ENCODE measurements at places on chromosomes 12 and 14.
A peak's percentile ranks its signal among the peaks of the same experiment; 100 is the strongest.

DNA sequence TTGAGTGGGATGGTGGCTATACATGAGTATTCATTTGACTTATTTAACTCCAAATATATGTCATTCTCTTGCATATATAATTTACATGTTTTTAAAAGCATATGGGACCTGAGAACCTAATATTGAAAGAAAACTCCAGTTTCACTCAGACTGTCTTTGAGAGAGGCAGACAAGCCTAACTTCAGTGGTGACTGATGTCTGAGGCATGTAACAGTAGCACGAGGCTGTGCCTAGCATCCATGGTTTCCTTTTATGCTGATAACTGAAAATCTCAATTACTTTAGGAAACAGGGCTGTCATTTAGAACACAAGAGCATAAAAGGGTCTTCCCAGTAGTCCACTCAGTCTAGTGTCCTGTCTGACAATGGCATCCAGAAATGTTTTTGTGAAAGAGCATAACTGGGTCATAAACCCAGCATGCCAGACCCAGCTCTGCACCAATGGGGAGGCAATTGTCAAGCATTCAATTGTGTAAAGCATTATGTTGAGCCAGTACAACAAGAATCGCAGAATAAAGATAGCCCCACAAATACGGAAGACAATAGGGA, 24.3 kb downstream of the MAPK1IP1L start:
- DNase-seq, result no peak

DNA sequence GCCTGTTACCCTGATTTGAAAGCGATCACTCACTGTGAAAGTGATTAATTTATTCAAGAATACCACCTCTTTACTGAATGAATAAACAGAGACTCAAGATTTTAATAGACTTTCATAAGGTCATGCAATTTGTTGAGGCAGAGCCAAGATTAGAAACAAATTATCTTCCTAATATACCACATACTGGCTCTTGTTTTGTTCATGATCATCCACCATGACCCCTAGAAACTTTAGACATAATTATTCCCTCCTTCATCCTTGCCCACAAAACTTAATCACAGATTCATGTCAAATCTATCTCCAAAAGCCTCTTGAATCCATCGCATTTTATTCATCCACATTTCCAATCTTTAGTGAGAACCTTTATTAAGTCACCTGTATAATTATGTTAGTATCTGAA, 152.3 kb downstream of the ATXN7L3B start:
- DNase-seq, result no peak

- no peak for DNase-seq
Observed at GRCh38 chr14:68589447-68590200, 203.2 kb downstream of the ZFP36L1 start.

- DNase-seq, result no peak
Observed at GRCh38 chr14:55814873-55815272, 234.9 kb downstream of the KTN1 start.

GRCh38 chr14:103292426-103293374, 41.3 kb upstream of the EIF5 start:
- peak; percentile 85 for DNase-seq

DNA sequence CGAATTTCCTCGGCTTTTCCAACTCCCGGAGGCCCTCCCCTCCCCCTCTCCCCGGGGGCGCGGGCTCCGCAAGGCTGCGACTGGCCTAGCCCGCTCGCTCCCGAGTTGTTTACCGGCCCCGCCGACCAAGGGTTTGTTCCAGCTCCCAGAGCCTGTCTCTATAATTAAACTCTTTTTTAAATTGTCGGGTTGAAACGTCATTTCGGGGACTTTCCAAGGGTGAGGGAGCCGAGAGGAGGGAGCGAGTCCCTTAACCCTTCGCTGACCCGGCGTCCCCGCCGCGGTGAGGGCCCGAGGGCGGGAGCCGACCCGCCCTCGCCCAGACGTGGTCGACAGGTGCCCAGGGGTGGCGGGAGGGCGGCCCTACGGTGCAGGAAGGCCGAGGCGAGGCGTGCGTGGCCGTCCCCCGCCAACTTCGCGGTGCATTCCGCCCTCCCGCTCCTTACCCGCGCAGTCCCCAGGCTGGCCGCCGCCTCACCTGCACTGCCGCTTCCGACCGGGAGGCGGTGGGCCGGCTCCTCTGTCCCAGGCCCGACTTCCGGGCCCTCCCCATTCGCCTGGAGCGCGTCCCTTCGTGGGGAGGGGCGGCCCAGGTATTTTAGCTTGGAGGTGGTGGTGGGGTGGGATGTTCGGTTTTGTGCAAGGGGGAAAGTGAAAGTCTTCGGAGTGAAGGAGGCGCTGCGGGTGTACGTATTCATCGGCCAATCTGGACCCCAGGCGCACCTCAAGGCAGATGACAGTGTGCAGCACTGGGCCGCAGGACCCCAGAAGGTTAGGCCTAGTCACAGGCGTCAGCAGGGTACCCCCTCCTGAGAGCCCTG, 2.9 kb upstream of the ZFP36L1 start:
- DNase-seq, result peak; percentile 88

DNA sequence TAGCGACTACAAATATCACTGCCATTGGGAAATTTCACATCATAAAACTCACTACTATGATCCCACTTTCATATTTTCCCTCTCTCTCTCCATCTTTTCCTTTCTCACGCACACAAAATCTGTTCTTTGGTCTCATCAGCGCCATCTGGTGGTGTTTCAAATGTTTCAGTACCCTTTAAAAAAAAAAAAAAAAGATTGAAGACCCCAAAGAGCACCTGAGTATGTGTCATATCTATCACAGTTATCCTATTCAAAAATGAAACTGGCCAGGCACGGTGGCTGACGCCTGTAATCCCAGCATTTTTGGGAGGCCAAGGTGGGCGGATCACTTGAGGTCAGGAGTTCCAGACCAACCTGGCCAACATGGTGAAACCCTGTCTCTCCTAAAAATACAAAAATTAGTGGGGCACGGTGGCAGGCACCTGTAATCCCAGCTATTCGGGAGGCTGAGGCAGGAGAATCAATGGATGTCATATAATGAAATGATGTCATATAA, 72.4 kb downstream of the TTC9 start:
- peak; percentile 44 for DNase-seq

DNA sequence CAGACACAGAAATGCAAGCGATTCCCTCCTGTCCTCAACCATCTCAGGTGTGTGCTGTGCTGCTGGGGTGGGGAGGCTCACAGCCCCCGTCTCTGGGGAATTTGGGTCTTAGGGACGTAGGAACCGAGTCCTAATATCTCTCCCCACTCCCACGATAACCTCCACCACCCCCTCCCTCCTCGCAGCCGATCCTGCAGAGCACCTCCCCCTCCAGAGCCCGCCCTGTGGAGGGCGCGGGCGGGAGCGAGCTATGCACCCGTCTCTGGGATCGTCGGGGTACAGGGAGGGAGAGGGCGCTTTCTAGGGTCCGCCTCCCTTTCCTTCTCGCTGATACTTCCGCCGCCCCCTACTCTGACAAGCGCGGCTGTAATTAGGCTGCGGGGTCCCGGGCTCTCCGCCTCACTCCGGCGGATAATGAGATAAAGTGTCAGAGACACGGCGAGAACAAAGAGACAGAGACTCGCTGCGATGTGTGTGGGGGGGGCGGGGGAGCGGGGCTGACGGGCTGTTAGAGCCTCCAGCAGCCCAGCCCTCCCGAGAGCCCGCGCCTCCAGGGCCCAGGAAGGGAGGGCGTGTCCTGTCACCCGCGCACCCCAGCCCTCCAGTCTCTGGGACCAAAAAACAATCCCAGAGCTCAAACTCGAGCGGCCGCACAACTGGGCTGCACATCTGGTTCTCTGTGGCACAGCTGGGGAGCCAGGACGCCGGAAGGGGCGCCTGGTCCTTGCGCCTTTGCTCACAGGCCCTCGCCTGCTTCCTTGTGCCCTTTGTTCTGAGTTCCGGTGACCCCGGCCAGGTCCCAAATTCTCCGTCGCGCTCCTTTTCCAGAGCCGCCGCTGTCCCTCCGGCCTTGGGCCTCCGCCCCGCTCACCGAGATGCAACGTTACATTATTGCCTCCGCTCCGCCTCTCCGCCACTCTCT, 8.7 kb downstream of the SHMT2 start:
- DNase-seq, result peak; percentile 56

DNA sequence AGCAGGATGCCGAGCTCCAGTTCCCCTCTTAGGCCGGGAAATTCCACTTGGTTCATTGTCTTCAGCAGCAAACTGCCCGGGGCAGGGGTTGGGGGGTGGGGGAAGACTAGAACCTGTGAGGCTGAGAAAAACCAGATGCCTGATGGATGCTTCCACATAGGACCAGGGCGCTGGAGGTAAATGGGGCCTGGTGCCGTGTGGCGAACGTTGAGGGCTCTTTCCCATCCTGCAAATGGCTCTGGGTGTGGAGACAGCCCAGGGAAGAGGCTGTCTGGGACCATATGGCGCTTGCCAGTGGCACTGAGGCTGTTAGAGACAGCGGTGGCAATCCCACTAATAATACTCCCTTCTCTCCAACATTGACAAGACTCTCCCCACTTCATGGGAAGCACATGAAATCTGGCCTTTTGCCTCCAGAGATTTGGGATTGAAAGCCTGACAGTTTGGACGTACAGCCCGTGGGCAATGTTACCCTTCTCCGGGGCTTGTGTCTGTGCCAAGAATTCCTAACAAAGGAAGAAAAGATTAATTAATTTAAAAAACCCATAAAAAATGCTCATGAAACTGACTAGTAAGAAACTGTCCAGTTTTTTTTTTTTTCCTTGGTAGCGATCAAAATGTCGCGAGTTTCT, 44.5 kb downstream of the MAP1LC3B2 start:
- DNase-seq, result no peak

DNA sequence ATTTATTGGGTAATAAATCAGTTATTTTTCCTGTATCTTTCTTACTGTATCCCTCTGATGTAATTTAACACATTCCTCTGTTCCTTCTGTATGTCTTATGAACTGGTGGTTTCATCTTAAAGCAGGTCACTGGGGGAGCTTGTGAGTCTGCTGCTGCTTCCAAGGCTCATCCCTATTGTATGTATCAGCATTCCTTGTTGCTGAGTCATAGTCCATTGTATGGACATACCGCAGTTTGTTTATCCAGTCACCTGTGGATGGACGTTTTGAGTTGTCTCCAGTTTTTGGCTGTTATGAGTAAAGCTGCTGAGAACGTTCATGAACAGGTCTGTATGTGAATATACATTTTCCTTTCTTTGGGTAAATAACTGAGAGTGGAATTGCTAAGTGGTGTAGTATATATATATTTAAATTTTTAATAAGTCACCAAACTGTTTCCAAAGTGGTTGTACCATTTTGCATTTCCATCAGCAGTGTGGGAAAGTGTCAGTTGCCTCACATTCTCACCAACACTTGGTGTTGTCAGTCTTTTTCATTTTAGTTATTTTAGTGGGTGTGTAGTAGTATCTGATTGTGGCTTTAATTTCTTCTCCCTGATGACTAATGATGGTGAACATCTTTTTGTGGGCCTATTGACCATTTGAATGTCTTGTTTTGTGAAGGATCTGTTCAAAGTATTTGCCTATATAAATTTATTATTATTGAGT, 82.7 kb downstream of the BEGAIN start:
- no peak for DNase-seq

DNA sequence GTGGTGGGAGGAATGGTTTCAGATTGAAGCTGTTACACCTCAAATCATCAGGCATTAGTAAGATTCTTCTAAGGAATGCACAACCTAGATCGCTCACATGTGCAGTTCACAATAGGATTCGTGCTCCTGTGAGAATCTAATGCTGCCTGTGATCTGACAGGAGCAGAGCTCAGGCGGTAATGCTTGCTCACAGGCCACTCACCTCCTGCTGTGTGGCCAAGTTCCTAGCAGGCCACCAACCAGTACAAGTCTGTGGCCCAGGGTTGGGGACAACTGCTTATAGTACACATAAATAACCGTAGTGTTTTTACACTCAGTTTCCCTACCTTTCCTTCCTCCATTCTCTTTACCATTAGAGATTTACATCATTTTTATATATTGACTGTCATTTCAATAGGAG, 121.4 kb downstream of the SLCO1B3 start:
- DNase-seq, result peak; percentile 13

DNA sequence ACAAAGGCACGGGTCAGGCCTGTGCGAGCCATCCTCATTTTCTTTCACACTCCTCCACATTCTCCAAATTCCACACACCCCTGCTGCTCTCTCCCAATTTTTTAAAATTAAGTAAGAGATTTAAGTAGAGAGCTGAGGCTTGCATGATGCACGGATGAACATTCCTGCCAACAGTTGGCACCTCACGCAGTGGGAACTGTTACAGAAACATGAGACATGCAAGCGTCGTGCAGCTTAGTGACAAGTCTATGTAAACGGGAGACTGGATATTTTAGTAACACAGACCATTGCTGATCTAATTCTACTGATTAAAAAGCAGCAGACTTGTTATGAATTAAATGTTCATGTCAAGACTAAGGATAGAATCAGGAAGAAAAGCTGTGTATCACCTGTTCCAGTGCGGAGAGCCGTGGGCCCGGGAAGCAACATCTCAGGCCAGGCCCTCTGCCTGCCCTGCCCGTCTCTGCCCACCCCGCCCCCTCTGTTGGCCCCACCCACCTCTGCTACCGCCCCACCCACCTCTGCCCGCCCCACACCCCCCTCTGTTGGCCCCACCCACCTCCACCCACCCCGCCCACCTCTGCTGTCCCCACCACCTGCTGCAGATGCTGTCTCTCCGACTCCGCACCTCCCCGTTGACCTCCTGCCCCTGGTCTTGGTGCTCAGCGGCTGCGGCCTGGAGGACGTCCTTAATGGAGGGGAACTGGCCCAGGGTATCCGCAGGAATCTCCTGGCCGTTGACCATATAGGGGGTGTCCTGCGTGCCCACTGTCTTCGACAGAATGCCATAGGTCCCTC, 21.2 kb downstream of the GOLGA3 start:
- peak; percentile 31 for DNase-seq

- peak; percentile 50 for DNase-seq
Observed at GRCh38 chr14:22973217-22974032, 8.9 kb downstream of the AJUBA start.

GRCh38 chr12:85273381-85274314, 6.4 kb upstream of the ALX1 start:
- peak; percentile 44 for DNase-seq

DNA sequence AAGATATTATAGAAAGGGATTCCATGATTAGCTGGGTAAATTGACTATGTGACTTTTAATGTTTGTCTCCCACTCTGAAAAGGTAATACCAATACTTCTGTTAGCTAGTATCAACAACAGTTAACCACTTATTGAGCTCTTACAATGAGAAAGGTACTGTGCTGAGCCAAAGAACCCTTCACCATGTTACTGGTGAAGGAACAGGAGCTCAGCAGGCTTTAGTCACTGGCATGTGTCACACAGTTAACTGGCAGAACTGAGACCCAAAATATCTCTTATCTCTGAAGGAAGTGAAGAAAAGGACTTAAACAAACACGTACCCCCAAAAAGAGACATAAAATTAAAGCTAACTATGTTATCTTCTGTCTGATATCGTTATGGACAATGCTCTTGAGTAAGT, 170.6 kb downstream of the MED13L start:
- DNase-seq, result no peak

GRCh38 chr14:100683578-100683977, 43.1 kb upstream of the DLK1 start:
- DNase-seq, result no peak

DNA sequence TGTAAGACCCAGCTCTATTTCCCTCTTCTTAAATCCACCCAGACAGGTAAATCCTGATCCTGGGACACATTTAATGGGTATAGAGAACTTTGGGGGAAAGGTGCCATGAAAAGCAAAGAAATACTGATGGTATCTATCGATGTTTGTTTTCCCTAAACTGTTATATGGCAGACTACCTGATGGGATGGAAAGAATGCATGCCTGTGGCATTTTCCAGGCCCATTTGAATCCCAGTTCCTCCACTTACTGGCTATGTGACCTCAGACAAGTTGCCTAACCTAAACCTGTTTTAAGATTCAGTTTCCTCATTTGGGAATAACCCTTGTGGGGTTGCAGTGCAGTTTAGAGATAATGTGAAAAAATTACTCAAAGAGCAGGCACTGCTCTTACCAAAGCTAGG, 404.5 kb downstream of the FUT8 start:
- DNase-seq, result no peak
